Suprapubic skin (tissue), 4 donors: ENCODE measurements at places on chromosomes 2 and 18.

- H3K4me3 ChIP-seq: no peak overlapping the region
- no peak overlapping the region for H3K27ac ChIP-seq
- no peaks in the 10 kb centered on the region for H3K27me3 ChIP-seq
These were observed 86.4 kb downstream of the TCF4 start for GRCh38 chr18:55501579-55501978.

DNA sequence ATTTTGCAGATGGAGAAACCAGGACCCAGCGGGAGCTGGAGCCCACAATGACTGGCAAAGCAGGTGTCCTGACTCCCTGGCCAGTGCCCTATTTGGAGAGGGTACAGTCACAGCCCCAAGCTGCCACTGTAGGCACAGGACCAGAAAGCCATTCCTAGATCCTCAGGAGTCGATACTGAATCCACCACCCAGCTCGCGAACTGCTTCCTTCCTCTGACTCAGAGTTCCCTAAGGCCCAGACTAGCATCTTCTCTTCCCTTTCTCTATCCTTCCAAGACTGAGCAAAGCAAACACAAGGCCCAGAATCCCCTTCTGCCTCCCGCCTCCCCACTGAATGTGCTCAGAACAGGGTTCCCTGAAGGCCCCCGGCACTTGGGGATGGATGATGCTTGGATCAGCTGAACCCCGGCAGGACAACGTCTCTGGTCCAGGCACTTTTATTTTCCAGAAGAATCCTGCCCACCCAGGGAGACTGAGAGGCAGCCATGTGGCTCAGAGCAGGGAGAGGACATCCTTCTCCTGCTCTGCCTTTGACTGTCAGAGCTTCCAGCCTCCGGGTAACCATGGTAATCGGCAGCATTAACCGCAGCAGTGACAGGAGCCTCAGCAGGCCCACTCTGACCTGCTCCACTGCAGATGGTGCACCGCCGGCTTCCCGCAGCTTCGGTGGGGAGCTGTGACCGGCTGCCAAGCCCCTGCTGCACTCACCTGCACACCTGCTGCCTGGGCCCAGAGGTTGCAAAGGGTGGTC lies 34.8 kb upstream of the KLHL29 start:
- H3K36me3 ChIP-seq: no peaks in the 10 kb centered on the region
- H3K27ac ChIP-seq: no peak overlapping the region
- no peak overlapping the region for H3K4me3 ChIP-seq
- H3K27me3 ChIP-seq: peaks cover 2% of the 10 kb centered on the region
- DNase-seq: no peak
- H3K4me1 ChIP-seq: peaks cover 10% of the 10 kb centered on the region

DNA sequence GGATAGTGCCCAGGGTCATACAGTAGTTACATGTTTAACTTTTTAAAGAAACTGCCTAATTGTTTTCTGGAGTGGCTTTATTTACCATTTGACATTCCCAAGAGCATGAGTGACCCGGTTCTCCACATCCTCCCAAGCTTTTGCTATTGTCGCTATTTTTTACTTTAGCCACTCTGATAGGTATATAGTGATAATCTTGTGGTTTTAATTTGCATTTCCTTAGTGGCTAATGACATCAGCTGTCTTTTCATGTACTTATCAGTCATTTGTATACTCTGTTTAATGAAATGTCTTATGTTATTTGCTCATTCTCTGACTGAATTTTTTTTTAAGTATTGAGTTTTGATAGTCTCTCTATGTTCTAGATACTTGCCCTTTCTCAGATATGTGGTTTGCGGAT lies 109.7 kb upstream of the HS6ST1 start:
- no peaks in the 10 kb centered on the region for H3K27me3 ChIP-seq
- no peak for DNase-seq
- H3K4me3 ChIP-seq: no peak overlapping the region
- H3K4me1 ChIP-seq: peaks cover 10% of the 10 kb centered on the region

DNA sequence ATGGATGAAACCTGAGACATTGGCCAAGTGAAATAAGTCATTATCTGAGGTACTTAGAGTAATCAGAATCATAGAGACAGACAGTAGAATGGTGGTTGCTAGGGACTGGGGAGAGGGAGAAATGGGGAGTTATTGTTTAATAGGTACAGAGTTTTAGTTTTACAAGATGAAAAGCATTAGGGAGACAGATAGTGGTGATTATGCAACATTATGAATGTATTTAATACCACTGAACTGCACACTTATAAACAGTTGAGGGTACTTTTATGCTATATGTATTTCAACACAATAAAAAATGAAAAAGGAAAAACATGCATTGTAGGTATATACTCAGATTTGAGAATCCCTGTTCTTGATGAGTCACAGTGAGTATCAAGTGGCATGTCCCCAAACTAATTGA lies 59.7 kb downstream of the EPC2 start:
- H3K36me3 ChIP-seq: peaks cover 5% of the 10 kb centered on the region
- H3K27ac ChIP-seq: no peak overlapping the region

GRCh38 chr18:36706134-36706881 lies 122.5 kb downstream of the TPGS2 start:
- H3K27ac ChIP-seq: no peak overlapping the region
- H3K27me3 ChIP-seq: no peaks in the 10 kb centered on the region
- peaks cover 25% of the 10 kb centered on the region for H3K4me1 ChIP-seq
- DNase-seq: no peak
- no peak overlapping the region for H3K4me3 ChIP-seq

- H3K27ac ChIP-seq: peak overlapping the region; percentile 53
- H3K27me3 ChIP-seq: no peaks in the 10 kb centered on the region
- no peaks in the 10 kb centered on the region for H3K36me3 ChIP-seq
- H3K4me3 ChIP-seq: no peak overlapping the region
- peaks cover 21% of the 10 kb centered on the region for H3K4me1 ChIP-seq
These were observed 61.7 kb upstream of the DAPL1 start for GRCh38 chr2:158733430-158733755.

GRCh38 chr2:208999911-209000310 lies 423.9 kb upstream of the MAP2 start:
- no peaks in the 10 kb centered on the region for H3K36me3 ChIP-seq
- H3K27ac ChIP-seq: no peak overlapping the region
- no peak for DNase-seq
- H3K27me3 ChIP-seq: no peaks in the 10 kb centered on the region
- peaks cover 10% of the 10 kb centered on the region for H3K4me1 ChIP-seq

DNA sequence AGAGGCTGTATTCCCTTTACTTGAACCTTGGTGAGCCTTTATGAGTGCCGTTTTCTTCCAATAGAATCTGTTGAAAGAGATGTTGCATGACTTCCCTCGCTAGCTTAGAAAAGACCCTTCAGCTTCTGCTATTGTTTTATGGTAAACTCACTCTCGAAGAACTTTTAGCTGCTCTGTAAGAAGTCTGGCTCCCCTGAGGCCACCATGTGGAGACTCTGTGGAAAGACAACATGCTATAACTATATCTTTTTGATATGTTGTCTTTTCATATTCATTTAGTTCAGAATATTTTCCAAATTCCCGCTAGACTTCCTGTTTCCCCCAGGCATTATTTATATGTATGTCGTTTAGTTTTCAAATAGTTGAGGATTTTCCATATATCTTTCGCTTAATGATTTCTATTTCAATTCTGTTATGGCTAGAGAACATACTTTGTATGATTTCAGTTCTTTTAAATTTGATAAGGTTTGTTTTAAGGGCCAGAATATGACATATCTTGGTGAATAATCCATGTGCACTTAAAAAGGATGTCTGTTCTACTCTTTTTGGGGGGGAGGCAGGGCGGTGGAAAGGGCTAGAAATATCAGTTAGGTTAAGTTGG lies 64.1 kb downstream of the PTPN4 start:
- no peaks in the 10 kb centered on the region for H3K27me3 ChIP-seq
- no peak overlapping the region for H3K4me3 ChIP-seq
- no peaks in the 10 kb centered on the region for H3K36me3 ChIP-seq
- H3K27ac ChIP-seq: no peak overlapping the region
- H3K4me1 ChIP-seq: no peaks in the 10 kb centered on the region

GRCh38 chr2:42169874-42170521 lies 845 bp downstream of the EML4 start:
- peaks cover 40% of the 10 kb centered on the region for H3K4me1 ChIP-seq
- H3K27me3 ChIP-seq: no peaks in the 10 kb centered on the region
- H3K4me3 ChIP-seq: peak overlapping the region; percentile 80
- H3K27ac ChIP-seq: peak overlapping the region; percentile 92

- no peak for DNase-seq
- H3K36me3 ChIP-seq: no peaks in the 10 kb centered on the region
- H3K27me3 ChIP-seq: no peaks in the 10 kb centered on the region
- H3K4me3 ChIP-seq: peak overlapping the region; percentile 34
- peaks cover 57% of the 10 kb centered on the region for H3K4me1 ChIP-seq
These were observed 86.9 kb downstream of the LIMS1 start for GRCh38 chr2:108621087-108621559.

DNA sequence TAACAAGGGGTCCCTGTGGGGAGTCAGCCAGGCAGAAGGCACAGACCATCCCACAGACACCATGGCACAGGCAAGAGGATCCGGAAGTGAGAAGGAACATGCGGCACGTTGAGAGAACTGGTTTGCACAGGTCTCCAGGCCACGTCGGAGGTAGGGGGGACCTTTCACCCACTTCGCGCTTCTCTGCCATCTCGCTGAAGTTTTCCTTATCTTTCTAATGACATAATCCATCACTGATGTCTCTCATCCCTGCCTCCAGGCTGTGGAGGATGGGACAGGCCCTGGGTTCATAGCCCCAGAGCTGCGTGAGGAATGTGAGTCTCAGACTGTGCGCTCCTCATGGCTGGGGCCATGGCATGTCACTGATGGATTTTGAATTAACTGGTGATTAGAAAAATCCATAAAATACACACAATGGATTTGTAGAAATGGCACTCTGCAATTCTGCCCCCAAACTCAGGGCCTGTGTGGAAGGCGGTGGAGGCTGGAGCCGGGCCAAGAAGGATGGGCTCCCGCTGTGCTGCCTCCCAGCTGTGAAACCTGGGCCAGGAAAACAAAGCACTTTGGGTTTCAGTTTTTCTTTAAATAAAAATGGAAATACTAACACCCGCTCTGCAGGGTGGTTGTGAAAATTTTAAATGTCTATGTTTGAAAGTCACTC lies 113.3 kb upstream of the ALKAL2 start:
- no peak for DNase-seq
- no peaks in the 10 kb centered on the region for H3K4me1 ChIP-seq
- H3K4me3 ChIP-seq: no peak overlapping the region
- H3K27ac ChIP-seq: no peak overlapping the region
- H3K36me3 ChIP-seq: no peaks in the 10 kb centered on the region

GRCh38 chr2:223414646-223415045 lies 187.5 kb downstream of the SCG2 start:
- H3K27me3 ChIP-seq: no peaks in the 10 kb centered on the region
- no peaks in the 10 kb centered on the region for H3K36me3 ChIP-seq
- peaks cover 18% of the 10 kb centered on the region for H3K4me1 ChIP-seq
- H3K27ac ChIP-seq: peak overlapping the region; percentile 73
- peak; percentile 70 for DNase-seq
- H3K4me3 ChIP-seq: no peak overlapping the region

DNA sequence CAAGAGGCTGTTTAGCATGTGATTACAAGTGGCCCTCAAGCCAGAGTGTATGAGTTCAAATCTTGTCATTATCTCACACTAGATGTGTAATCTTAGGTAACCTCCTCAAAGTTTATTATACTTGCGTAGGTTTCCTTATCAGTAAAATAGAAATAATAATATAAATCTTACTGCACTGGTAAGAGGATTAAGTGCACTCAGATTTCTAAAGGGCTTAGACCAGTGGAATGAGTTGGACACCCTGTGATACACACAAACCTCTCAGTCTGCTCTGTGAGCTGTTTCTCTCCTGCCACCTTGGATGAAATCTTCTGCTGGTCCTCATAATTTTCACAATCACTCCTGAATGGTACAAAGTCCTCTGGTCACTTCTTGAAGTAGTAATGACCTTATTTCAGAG lies 145.4 kb upstream of the ZNF516 start:
- no peaks in the 10 kb centered on the region for H3K36me3 ChIP-seq
- no peak overlapping the region for H3K4me3 ChIP-seq
- H3K27me3 ChIP-seq: no peaks in the 10 kb centered on the region
- no peak for DNase-seq
- no peaks in the 10 kb centered on the region for H3K4me1 ChIP-seq

- no peaks in the 10 kb centered on the region for H3K4me1 ChIP-seq
- no peaks in the 10 kb centered on the region for H3K27me3 ChIP-seq
- H3K4me3 ChIP-seq: no peak overlapping the region
- DNase-seq: no peak
- H3K27ac ChIP-seq: no peak overlapping the region
These were observed 246.4 kb downstream of the CD226 start for GRCh38 chr18:69701305-69701704.

DNA sequence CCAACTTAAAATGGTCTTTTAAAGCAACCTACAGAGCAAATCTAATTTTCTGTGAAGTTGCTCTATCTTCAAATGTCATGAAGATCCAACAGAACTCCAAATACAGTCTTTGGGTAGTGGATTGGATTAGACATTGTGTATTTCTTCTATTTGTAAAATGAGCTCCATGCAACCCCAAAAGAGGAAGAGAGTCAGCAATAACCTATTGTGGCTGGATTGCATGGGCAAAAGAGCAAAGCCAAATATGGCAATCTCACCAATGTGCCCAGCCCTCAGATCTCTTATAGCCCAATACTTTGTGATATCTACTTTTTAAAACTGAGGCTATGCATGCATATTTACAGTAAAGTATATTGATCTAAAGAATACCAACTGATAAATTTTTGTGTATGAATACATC lies 146.3 kb downstream of the TXNL1 start:
- no peaks in the 10 kb centered on the region for H3K27me3 ChIP-seq
- H3K4me3 ChIP-seq: no peak overlapping the region
- no peak for DNase-seq
- no peaks in the 10 kb centered on the region for H3K4me1 ChIP-seq
- H3K36me3 ChIP-seq: no peaks in the 10 kb centered on the region
- H3K27ac ChIP-seq: no peak overlapping the region

GRCh38 chr18:76592981-76593381 lies 97.9 kb upstream of the ZNF516 start:
- no peak overlapping the region for H3K27ac ChIP-seq
- no peak for DNase-seq
- H3K27me3 ChIP-seq: peaks cover 3% of the 10 kb centered on the region
- peaks cover 3% of the 10 kb centered on the region for H3K4me1 ChIP-seq
- no peak overlapping the region for H3K4me3 ChIP-seq

DNA sequence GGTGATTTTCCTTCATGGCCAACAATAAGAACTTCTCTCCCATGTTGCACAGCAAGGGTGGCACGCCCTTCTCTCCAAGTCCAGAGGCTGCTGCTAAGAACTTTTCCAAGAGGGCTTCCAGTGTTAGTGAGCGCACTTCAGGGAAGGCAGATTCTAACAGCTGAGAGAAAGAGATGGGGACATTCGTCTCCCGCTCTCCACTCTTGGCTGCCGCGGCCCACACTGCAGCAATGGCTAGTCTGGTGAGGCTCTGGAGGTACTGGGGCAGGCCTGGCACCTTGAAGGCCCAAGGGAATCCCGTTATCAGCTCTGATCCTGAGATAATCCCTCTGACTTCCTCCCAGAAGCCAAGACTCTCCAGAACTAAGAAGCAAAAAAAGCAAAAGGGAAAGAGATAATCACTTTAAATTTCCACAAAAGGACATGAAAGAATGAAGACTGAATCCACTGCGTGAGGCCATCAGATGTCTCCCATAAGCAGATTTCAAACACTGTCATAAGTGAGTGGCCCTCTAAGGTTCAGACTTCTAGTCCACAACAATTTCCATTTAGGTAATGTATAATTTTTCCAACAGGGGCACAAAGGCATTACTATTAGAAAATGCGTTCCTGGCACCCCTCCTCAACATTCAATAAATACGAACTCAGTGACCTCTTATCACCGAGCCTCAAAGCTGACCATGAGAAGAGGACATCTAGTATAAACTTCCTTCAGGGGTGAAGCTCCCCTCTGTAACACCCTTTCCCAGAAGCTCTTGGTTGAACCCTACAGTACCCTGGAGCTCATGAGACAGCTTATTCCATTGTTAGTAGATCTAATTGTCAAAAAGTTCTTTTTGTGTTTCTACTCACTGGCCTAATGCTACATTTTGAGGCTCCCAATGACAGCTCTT lies 66.7 kb upstream of the ZFP36L2 start:
- H3K27me3 ChIP-seq: no peaks in the 10 kb centered on the region
- H3K4me1 ChIP-seq: peaks cover 12% of the 10 kb centered on the region
- no peak for DNase-seq
